ENCODE measurements at places on chromosomes 6 and 20.
A peak's percentile ranks its signal among the peaks of the same experiment; 100 is the strongest.

DNA sequence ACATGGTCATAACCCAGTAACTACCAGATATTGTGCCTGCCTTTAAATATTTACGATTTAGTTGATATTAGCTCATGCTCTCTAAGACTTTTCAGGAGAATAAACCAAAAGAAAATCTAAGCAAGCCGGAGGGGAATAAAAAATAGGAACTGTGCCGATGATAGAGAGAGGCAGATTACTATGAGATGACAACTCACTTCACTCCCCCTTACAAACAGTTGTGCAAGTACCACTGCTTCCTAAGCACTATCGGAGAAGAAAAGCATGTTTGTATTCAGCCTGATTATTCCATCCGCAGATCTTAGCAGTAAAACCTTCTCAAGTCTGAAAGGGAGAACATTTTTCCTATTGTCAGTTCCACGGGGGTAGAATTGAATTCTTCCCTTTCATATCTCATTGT lies 294.4 kb downstream of the KCNQ5 start:
- DNase-seq, result no peak

GRCh38 chr6:35146453-35146852 lies 5.3 kb upstream of the TCP11 start:
- DNase-seq, result no peak

GRCh38 chr6:147057188-147057587 lies 147.0 kb upstream of the STXBP5 start:
- DNase-seq, result no peak

DNA sequence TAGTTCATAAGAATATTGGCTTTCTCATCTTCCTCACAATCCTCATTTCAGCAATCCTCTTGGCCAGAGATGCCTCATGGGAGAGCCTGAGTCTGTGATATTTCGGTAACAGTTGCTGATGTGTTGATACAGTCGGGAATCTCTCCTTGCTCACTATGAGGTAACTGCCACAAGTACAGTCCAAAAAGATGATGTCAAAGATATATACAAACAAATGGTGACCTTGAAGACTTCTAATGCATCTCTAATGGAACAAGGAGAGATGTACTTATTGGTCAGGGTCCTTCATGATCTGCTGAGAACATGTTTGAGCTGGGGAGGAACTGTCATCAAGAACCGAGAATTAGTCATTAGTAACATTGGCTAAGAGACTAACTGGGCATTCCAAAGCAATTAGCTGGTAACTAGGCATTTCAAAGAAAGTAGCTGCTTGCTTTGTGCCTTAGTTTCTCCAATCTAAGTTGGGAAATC lies 56.1 kb downstream of the FILIP1 start:
- no peak for DNase-seq

- no peak for DNase-seq
These were observed 512.6 kb downstream of the LMBRD1 start for GRCh38 chr6:69284176-69284730.

GRCh38 chr6:39657355-39658135 lies 67.7 kb downstream of the KIF6 start:
- no peak for DNase-seq

DNA sequence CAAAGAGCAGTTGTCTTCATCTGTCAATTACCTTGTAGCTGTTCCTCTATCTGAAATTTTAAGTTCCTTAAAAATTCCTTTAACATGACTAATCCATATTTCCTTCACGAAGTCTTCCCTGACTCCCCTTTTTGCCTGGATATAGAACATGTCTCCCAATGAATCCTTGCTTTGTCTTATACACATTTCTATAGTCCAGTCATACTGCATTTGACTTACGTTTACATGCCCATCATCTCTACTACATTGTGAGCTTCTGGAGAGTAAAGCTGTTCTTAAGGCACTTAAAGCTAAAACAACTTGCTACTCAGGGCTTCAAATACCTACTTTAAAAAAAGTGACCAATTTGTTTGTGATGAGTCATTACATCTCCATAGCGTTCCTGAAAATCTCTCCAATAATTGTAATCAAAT lies 4.9 kb downstream of the REV3L start:
- DNase-seq, result no peak

DNA sequence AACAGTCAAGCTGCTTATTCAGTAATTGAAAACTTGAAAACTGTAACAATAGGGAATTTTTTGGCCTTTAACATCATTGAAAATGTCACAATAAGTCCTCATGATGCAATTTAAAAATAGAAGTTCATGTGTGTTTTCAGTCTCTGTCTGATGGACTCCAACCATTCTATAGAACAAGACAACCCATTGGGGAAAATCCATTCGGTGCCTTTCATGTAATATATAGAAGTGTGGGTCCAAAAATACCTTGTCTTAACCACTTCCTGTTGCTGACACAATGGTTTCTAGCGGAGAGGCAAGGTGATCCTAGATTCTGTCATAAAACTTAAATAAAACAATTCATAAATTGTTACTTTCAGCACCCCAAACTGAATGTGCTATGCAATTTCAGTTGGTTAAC lies 1131.3 kb upstream of the MAP3K7 start:
- no peak for DNase-seq

GRCh38 chr20:59055302-59055701 lies 12.7 kb upstream of the PRELID3B start:
- DNase-seq, result no peak

- DNase-seq, result no peak
These were observed 14.0 kb downstream of the SNRNP48 start for GRCh38 chr6:7604003-7604402.

GRCh38 chr20:992801-993535 lies 9.1 kb downstream of the RSPO4 start:
- no peak for DNase-seq

DNA sequence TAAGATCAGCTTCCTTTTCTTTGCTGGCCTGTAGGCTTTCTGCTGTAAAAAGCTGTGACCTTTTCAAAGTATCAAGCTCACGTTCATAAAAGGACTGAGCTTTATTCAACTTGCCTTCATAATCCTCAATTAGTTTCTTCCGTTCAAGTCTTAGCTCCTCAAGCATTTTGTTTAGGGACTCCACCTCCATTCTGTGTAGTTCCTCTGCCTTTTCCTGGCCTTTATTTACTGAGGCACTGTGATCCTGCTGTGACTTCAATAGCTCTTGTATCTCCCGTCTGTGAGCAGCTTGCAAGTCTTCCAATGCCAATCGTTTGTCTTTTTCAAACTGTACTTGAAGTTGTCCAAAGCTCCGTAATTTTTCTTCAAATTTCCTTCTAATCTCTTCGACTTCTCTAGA lies 54.4 kb downstream of the FAM184A start:
- no peak for DNase-seq

- peak; percentile 26 for DNase-seq
These were observed 42.1 kb upstream of the FAM83D start for GRCh38 chr20:38883981-38884733.

Measured in posterior vena cava (tissue), 2 donors.